CD4-positive, alpha-beta T cell treated with Interleukin-6 at 100 ng/mL for 8 hours (primary cell): ENCODE measurements at places on chromosomes 2 and 18.

DNA sequence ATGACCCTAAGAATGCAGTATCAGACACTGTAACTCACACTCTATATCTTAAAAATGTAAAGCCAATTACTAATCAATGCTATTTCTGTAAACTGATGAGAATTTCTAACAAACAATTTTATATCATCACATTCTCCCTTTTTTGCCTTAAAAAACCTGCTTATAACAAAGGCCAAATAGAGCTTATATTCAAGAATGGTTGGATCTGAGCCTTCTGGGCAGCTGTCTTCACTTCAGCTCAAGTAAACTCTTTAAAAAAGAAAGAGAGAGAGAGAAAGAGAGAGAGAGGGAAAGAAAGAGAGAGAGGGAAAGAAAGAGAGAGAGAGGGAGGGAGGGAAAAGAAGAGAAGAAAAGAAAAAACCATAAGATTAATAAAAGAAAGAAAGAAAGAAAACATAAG lies 231.8 kb downstream of the KCNE4 start:
- no peak for DNase-seq

DNA sequence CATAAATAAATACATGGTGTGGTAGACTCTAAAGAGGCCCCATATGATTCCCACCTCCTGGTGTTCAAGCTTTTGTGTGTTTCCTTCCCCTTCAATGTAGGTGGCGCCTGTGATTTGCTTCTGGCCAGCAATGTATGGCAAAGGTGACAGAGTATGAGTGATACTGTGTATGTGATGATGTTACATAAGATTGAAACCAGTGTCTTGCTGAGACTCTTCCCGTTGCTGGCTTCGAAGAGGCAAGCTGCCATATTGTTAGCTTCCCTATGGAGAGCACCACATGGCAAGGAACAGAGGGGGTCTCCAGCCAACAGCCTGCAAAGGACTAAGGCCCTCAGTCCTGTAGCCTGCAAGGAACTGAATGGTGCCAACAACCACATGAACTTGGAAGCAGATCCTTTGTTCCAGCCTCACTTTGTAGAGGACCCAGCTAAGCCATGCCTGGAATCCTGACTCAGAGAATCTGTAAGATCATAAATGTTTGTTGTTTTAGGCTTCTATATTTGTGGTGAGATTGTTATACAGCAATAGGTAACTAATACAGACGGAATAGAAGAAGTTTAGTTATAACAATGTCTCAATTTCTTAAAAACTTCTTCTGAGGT lies 1.7 kb upstream of the SMAD4 start:
- DNase-seq, result no peak

GRCh38 chr2:239553376-239554000 lies 152.7 kb upstream of the HDAC4 start:
- DNase-seq, result no peak

DNA sequence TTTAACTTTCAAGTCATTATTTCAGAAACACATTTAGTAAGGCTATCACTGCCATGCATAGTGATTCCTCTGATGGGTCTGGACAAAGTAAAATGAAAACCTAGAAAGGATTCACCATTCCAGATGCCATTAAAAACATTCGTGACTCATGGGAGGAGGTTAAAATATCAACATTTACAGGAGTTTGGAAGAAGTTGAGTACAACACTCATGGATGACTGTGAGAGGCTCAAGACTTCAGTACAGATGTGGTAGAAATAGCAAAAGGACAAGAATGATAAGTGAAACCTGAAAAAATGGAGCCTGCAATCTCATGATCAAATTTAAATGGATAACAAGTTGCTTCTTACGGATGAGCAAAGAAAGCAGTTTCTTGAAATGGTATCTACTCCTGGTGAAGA lies 5.8 kb upstream of the TWSG1 start:
- DNase-seq, result no peak

- no peak for DNase-seq
Measured at GRCh38 chr2:240186191-240186725, 45.8 kb upstream of the OTOS start.

DNA sequence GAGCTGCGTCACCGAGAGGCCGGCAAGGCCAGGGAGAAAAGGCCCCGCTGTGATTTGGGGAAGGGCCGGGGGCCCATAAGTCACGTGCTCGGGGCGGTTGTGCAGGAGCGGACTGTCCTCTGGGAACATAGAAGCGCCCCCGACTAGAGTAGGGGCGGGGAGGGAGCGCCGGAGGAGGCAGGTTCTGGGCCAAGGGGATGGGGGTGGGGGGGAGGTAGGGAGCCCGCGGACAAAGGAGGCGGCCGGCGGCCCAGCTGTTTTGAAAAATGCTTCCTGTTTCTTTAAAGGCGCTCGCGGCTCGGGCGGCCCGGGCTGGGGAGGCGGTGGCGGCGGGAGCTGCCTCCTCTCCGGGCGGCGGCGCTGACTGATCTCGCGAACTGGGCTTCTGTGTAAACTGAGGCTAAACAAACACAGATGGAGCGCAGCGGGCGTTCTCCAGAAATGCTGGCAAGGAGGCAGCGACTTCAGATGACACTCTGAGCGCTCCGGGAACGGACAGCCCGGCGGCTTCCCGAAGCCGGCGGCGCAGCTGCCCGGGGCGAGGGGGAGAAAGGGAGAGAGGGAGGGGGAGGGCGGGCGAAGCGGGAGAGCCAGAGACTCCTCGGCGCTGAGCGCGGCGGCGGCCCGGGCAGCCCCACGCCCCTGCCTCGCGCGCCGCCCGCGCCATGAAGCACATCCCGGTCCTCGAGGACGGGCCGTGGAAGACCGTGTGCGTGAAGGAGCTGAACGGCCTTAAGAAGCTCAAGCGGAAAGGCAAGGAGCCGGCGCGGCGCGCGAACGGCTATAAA lies at the start of gene ATOH8:
Gene ATOH8, plus strand, starts transcription at position 467 of the 788 bp plus-strand sequence. Its CDS starts 199 bp downstream, at position 666.
- no peak for DNase-seq
